AG04450 (cell line): ENCODE measurements at places on chromosomes 3 and 15. TPM values are rescaled to one million over a fixed set of nuclear protein-coding genes. Genes with fewer than 3 reads are reported as not detected.

The TRPM1 gene
- not detected in 2 replicates for polyA plus RNA-seq

The TRIM42 gene
- polyA plus RNA-seq = not detected in 2 replicates

GRCh38 chr3:144109944-144110343, 138.3 kb downstream of the DIPK2A start:
- no peak for DNase-seq

GRCh38 chr15:63896336-63897115, 62.8 kb upstream of the HERC1 start:
- DNase-seq = no peak

- DNase-seq = no peak
Observed at GRCh38 chr15:56490461-56490860, 25.5 kb upstream of the MNS1 start.

The CEP70 gene
- polyA plus RNA-seq = 9.8 and 14.6 TPM in 2 replicates

The LNP1 gene
- polyA plus RNA-seq = 2.7 and 3.3 TPM in 2 replicates

- no peak for DNase-seq
Observed at GRCh38 chr3:108088146-108088545, 2.7 kb downstream of the CD47 start.

The REC114 gene
- not detected in 2 replicates for polyA plus RNA-seq

- no peak for DNase-seq
Observed at GRCh38 chr3:85939074-85939482, 980.3 kb downstream of the CADM2 start.

DNA sequence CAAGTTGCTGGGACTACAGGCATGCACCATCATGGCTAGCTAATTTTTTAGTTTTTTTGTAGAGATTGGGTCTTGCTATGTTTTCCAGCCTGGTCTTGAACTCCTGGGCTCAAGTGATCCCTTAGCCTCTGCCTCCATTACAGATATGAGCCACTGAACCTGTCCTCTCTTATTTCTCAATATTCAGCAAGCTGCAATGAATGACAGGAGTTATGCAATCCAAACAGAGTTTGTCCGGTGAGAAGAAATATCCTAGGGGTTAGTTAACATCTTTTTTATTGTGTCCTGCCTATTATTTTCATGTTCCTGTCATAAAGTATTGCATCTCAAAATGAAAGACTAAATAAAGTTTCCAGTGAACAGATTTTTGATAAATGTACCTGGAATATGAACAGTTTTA, 1161.4 kb downstream of the OTOL1 start:
- DNase-seq = no peak

GRCh38 chr3:127389420-127389819, 101.6 kb upstream of the PRR20G start:
- no peak for DNase-seq

The AHSG gene
- polyA plus RNA-seq = not detected in 2 replicates
